Transverse colon (tissue), 4 donors: ENCODE measurements at places on chromosomes 16 and 17. TPM values are rescaled to one million over a fixed set of nuclear protein-coding genes. Genes with fewer than 3 reads are reported as not detected.

DNA sequence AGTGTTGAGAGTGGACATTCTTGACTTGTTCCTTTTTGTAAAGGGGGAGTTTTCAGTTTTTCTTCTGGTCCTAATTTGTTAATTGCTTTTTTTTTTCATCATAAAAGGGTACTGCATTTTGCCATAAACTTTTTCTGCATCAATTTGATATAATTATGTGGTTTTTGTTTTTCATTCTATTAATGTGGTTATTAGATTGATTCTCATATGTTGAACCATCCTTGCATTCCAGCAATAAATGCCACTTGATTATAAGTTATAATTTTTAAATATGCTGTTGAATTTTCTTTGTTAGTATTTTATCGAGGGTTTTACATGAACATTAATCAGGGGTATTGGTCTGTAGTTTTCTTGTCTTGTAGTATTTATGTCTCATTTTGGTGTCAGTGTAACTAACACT lies 87.2 kb upstream of the SMIM36 start:
- DNase-seq = no peak

DNA sequence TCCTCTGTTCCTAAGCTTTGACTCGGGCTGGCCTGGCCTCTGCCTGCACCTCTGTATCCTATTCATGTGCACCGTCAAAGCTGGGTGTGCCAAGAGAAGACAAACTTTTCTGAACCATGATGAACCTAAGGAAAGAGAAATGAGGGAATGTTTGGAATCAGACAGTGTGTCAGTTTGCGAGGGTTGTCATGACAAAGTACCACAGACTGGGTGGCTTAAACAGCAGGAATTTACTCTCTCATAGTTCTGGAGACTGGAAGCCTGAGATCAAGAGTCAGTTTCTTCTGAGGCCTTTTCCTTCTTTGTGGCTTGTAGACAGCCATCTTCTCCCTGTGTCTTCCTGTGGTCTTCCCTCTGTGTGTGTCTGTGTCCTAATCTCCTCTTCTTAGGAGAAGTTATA lies 129.0 kb downstream of the KATNIP start:
- no peak for DNase-seq

DNA sequence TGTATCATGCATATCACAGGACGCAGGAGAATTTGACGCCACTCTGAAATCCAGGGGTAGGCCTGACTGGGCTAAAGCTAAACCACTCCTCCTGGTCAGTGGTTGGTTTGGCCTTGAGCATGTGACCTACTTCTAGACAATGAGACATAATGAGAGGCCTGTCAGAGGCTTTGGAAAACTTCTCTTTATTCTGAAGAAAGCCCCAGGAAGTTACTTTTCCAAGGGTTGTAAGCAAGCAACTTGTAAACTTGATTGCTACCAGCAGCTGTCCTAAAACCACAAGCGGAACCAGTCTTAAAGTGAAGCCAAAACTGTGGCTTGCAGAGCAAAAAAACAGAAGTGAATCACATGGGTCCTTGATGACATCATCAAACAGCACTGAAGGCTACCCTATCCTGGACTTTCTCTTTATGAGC lies 138.2 kb upstream of the COX10 start:
- DNase-seq = peak; percentile 12

- DNase-seq = no peak
Measured at GRCh38 chr16:66186251-66186785, 180.2 kb upstream of the CDH5 start.

DNA sequence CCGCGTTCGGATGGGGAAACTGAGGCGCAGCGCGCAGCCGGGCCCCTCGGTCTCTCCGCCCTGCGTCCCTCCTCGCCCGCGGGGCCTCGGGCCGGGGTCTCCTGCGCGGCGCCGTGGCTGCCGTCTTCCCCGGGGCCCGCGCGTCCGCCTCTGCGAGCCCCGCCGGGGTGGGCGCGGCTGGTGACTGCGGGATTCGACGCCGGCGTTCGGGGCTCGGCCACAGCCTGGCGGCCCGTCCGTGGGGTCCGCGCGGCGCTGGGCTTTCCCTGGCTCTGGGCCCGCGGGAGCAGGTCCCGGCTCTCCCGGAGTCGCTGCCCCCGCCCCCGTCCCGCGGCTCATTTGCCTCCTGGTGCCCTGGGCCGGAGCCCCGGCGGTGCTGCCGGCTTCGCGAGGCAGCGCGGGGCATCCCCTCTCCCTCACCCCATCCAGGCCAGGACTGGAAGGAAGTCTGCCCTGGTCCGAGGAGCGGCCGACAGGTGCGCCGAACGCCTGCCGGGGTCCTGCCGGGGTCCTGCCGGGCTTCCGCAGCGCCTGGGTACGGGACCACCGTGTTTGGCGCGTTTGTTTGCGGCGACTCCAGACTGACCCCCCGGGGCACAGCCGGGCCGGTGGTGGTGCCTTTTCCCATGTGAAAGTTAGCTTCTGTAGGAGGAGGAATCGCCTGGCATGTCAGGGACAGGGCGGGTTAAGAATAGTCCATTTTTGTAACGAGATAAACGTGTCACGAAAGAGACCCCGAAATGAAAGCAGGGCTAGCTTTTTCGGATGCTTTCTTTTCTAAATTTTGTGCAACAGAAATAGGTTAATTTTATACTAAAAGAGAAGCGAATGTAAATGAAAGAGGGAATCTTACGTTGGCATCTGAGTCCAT lies 671 bp downstream of the CHMP6 start:
- peak; percentile 23 for DNase-seq

The WWP2 gene
- total RNA-seq = 157 TPM

The CDH8 gene
- not detected for total RNA-seq
